ENCODE measurements at places on chromosomes 7 and 10.

DNA sequence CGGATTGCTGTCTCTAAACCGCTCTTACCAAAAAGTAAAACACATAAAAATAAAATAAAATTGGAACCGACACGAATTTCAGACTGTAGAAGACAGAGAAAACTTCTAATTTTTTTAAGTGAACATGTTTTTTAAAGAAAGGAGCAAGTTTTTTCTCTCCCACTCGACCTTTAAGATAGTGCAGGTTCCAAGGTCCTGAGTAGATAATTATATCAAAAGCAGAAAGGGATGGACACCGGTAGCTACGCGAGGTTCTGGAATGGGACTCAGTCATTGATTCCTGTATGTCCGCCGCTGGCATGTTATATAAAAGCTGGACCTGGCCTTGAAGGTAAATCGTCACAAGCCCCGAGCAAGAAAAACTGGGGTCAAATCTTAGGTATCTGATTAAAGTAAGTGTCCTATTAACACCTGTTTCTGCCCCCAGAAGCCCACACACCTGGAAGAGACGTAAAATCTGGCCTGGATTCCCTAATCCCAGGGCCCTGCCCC lies 462 bp upstream of the CISD1 start:
- no peak for DNase-seq

DNA sequence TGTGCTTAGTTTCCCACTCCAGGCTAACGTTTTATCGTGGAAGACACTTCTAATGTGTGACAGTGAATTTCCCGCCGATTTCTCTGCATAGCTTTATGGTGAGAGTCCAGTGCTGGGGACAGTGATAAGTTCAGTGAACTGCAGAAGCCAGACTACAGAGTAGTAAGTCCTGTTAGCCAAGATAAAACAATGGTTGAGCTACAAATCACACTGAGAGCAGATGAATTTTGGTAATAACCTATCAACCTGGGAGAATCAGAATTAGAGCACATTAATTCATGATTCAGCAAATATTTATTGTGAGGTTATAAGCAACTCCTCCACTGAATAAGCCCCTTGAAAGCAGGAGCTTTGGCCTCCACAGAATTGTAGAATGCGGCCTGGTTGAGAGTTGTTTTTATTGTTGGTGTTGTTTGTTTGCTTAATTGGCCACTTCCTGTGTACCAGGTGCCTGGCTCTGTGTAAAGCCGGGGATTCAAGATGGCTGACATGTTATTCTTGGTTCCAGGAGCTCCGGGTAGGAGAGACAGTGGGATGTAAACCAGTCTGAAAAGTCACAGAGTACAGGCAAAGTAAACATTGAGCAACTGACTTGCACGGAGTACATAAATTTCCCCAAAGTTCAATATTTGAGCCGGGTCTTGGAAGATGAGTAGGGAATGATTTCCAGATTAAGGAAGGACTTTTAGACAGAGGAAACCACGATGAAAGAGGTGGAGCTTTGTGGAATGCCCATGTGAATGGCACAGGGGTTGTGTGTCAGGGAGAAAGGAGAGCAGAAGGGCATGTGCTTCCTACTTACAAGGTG lies 112.7 kb downstream of the SNX10 start:
- no peak for DNase-seq

DNA sequence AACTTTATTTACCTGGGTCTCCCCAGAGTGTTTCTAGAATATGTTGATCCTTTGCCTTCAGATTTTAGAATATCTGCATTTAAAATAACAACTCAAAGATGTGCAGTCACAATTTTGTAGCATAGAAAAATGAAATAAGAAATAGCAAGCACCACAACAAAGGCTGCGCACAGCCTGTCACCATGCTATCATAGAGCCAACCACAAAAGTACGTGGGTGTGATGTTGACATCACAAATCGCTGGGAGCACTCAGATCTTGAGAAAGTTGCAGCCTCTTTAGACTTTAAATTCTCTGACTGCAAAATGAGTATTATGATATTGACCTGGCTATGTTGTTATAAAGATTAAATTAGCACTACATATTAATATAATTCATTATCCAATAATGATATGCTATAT lies 177.9 kb downstream of the TNS3 start:
- no peak for DNase-seq

DNA sequence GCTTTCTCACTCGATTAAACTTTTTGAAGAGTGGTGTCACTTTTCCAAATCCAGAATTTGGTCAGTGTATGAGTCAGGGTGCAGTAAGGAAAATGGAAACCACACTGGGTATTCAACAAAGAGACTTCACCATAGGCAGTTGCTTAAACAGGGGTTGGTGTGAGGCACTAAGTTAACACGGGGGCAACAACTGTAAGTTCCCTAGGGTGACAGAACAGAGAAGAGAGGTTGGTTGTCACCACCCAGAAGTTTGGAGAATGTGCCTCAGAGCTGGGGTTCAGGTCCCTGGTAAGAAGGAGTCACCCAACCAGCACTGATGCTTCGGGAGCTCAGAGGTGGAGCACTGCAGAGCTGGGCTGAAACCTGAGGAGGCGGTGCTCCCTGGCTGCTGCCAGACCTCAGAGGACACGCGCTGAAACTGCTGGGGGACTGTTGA lies 170.4 kb downstream of the ARID5B start:
- no peak for DNase-seq

DNA sequence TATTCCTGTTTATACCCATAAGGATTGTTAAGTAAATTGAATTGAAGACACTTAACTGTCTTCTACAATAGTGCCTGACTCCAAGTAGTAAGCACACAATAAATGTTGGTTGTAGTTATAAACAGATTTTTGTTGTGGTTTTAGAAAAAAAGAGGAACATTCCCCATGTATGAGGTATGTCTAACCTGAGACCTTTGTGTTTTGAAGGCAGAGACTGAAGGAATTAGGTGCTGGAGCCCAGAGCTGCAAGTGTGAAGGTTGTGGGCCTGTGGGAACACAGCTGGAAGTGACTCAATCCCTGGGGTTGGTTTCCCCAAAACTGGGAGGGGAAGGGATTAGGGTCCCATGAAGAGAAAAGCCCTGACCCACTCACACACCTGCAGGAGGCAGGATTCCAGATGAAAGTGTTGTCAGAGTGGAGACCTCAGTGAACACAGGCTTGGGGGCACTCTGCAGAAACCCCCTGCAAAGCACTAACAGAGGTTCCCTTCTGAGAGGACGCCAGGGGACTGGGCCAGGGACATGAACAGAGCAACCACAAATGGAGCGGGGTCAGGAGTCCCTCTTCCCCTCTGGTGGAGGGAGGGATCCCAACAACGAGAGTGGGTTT lies 265.1 kb upstream of the KLF14 start:
- DNase-seq, result no peak

- DNase-seq, result no peak
These were observed 61.1 kb upstream of the CCDC71L start for GRCh38 chr7:106721816-106722785.

DNA sequence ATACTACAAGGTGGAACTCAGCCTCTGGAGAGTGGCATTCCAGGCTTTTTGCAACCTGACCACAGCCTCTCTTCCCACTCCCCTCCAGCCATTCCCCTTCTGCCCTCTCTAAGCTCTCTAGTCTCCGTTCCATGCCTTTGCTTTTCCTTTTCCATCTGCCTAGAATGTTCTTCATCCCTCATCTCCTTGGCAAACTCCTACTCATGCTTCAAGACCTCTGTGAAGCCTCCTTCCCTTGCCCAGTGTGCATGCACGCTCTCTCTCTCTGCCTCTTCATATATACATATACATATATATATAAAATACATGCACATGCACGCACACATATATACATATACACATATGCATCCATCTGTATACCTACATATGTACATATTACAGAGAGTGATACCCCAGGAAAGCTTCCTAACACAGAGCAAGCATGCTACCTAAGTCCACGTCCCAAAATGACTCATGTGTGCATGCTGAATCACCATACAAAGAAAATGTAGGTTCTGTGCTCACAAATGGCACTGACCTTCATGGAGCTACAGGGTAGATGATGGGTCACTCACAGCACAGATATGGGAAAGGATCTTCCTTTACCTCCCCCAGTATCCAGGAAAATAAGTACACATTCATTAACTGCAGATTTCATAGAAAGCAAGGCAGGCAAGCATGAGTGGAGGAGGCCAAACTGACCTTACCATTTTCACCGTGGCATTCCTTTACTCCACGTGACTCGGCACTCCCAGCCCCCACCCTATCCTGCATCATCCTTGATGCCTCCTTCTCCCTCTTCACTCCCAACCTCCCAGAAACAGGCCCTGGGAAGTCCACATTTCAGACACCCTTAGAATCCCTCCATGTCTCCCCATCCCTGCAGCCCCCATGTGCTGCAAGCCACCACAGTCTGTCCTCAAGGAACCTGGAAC lies 238.4 kb upstream of the ZMIZ1 start:
- DNase-seq, result no peak

DNA sequence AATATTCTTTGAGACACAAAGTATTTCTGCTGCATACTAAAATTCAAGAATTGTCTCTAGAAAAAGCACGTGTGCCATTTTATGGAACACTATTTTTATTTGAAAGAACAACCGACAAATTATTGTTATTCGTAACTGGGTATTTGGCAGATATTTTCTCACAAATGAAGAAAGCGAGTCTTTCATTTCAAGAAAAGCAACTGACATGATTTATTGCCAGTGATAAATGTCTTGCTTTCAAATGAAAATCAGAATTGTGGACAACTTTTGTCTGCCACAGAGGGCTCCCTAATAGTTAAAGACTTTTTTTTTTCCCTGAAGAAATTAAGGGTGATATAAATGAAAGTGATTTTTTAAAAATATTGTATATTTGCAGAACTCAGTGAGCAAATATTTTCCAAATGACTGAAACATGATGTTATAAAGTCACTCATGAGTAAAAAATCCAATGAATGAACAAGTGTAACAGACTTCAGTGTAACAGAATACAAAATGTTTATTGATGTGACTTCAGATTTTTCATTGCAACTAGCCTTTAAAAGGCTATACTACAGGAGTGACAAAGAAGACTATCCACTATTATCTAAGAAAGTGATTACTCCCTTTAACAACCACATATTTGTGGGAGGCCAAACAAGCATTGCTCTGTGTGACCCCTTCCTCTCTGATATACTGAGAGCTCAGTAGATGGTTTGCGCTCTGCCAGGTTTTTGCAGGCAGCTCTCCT lies 49.0 kb upstream of the SEMA3E start:
- no peak for DNase-seq

- no peak for DNase-seq
These were observed 227.1 kb downstream of the ARHGAP12 start for GRCh38 chr10:31701546-31701945.

DNA sequence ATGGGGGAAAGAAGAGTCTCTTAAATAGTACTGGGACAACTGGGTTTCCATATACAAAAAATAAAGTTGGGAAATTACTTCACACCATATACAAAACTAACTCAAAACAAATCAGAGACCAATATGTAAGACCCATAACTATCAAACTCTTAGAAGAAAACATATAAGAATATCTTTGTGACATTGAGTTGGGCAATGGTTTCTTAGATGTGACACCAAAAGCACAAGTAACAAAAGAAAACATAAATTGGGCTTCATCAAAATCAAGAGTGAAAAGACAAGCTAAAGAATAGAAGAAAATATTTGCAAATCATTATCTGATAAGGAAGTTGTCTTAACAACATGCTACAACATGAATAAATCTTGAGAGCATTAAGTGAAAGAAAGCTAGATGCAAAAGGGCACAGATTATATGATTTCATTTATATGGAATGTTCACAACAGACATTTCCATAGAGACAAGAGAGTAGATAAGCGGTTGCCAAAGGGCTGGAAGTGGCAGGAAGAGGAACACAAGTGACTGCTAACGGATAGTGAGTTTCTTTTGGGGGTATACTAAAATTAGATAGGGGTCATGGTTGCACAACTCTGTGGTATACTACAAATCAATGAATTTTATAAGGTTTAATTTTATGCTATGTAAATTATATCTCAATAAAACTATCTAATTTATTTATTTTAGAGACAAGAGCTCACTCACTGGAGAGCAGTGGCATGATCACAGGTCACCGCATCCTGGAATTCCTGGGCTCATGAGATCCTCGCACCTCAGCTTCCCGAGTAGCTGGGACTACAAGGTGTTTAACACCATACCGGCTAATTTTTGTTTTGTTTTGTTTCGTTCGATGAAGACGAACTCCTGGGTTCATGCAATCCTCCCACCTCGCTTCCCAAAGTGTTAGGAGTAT lies 35.4 kb downstream of the JMJD1C start:
- DNase-seq, result peak; percentile 69
